Lung (tissue), 17 donors: ENCODE measurements at places on chromosomes 4 and X. TPM values are rescaled to one million over a fixed set of nuclear protein-coding genes. Genes with fewer than 3 reads are reported as not detected.

DNA sequence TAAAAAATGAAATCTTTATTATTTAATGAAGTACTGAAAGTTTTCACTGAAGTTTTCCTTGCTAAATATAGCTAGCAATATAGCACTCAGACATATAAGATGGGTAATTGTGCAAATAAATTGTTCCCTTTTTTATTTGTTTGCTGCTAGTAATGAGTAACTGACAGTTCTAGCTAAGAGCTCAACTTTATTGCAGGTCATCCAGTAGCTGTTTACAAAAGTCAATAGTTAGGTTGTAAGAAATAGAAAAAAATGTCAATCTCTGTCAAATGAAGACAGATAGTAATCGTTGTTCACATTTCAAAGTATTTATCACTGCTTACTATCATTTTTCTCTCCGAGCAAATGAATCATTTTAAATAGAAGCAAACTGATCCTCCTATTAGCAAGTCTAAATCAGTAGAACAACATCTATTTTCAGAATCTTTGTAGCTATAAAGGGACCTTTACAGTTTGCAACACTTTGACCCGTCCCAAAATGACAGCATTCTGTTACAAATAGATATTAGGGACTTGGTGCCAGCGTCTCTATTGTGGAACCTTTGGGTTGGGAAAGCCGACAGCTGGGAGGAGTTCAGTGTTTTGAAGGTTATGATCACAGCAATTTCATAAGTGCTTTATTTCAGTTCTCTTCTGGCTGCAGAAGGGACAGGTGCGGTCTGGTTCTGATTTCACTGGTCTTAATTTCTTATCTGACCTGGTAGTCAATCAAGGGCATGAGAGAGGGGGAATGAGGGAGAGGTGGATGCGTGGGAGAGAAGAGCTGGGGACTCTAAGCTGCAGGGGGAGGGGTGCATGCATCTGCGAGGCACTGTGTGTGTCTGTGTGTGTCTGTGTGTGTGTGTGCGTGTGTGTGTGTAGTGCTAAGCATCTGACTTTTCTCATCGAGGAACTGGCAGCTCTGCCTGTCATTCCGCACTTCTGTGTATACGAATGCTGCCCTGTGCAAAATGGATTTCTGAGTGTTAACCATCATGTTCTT is 227.9 kb upstream of the PITX2 start:
- no peaks in the 10 kb centered on the region for H3K4me1 ChIP-seq
- no peak for DNase-seq
- no peak overlapping the region for H3K4me3 ChIP-seq
- no peaks in the 10 kb centered on the region for H3K27me3 ChIP-seq

- no peaks in the 10 kb centered on the region for H3K27me3 ChIP-seq
- DNase-seq, result no peak
- H3K4me3 ChIP-seq, result no peak overlapping the region
Measured at GRCh38 chr4:43763029-43763610, 685.5 kb downstream of the KCTD8 start.

DNA sequence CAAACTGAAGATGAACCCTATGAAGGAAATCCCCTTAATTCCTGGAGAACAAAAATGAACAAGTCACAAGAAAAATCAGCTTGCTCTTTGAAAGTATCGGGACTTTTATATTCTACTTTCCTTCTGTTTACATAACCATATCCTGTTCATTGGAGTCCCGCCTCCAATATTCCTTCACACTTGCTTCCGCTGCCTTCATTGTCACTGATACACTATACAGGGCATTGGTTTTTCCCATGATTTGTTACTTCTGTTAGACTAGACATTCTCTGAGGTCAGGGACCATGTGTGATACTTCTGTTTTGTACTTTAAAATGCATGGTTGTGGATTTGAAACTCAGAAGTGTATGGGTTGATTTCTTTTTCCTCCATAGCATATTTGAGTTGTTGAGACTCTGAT is 18.8 kb downstream of the MCUB start:
- no peaks in the 10 kb centered on the region for H3K36me3 ChIP-seq
- H3K27me3 ChIP-seq, result no peaks in the 10 kb centered on the region
- H3K27ac ChIP-seq, result no peak overlapping the region
- no peak overlapping the region for H3K4me3 ChIP-seq
- peak; percentile 18 for DNase-seq

DNA sequence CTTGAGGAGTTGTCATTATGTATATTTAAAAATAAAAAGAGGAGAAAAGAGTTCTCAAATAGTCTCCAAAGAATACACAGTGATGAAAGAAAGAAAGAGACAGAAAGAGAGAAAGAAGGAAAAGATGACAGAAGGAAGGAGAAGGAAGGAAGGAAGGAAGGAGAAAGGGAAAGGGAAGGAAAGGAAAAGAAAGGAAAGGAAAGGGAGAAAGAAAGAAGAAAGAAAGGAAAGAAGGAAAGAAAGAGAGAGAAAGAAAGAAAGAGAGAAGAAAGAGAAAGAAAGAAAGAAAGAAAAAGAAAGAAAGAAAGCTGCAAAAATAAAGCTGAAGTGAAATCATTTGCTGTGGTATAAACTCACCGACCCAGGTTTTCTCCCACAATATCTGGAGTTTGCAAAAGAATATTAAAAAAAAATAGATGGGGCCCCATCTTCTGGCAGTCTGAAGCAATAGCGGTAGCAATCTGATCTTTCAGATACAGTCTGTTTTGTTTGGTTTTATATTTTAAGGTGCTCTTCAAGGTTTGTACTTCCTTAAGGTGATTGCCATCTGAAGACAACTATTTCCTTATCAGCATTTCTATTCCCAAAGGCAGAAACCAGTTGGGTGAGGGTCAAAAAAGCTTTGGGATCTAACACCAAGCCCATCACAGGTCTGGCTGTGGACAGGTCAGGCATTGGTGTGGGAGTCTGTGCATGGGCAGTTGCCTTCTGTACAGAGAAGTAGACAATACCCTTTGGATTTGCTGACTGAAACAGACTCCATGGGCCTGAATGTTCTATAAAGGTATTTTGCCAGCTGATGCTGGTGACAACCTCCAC is 160.4 kb downstream of the CPEB2 start:
- H3K4me3 ChIP-seq, result no peak overlapping the region
- H3K27me3 ChIP-seq, result no peaks in the 10 kb centered on the region
- no peak overlapping the region for H3K27ac ChIP-seq
- DNase-seq, result peak; percentile 54
- H3K4me1 ChIP-seq, result no peaks in the 10 kb centered on the region

DNA sequence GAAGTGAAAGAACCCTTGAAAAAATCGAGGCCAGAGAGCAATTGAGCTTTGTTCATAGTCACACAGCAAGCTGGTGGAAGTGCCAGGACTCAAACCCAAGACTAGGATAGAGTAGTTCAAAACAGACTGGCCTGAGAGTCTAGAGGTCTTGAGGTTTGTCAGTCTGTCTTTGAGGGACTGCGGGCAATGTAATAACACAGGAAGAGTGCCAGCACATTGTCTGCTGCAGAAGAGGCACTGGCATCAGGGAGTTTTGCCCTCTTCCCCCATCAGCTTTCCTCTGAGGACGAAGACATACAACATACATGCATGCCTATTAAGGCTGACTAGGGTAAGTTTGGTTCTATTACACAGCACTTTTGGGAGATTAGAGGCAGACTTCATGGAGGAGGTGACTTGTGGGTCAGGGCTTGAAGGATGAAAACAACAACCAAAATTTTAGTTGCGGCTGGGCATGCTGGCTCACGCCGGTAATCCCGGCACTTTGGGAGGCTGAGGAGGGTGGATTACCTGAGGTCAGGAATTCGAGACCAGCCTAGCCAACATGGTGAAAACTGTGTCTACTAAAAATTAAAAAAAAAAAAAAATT is 64.1 kb upstream of the LAS1L start:
- no peak for DNase-seq
- H3K4me1 ChIP-seq, result peaks cover 10% of the 10 kb centered on the region
- H3K4me3 ChIP-seq, result no peak overlapping the region
- H3K27me3 ChIP-seq, result no peaks in the 10 kb centered on the region
- H3K36me3 ChIP-seq, result no peaks in the 10 kb centered on the region
- no peak overlapping the region for H3K27ac ChIP-seq

GRCh38 chrX:119605464-119606279 is 552 bp downstream of the NKRF start:
- no peaks in the 10 kb centered on the region for H3K4me1 ChIP-seq
- H3K27me3 ChIP-seq, result no peaks in the 10 kb centered on the region
- no peaks in the 10 kb centered on the region for H3K36me3 ChIP-seq

- H3K4me1 ChIP-seq, result no peaks in the 10 kb centered on the region
- H3K4me3 ChIP-seq, result no peak overlapping the region
- peak; percentile 31 for DNase-seq
- H3K27me3 ChIP-seq, result no peaks in the 10 kb centered on the region
- peaks cover 57% of the 10 kb centered on the region for H3K36me3 ChIP-seq
Measured at GRCh38 chr4:84673475-84674240, 90.7 kb downstream of the CDS1 start.

DNA sequence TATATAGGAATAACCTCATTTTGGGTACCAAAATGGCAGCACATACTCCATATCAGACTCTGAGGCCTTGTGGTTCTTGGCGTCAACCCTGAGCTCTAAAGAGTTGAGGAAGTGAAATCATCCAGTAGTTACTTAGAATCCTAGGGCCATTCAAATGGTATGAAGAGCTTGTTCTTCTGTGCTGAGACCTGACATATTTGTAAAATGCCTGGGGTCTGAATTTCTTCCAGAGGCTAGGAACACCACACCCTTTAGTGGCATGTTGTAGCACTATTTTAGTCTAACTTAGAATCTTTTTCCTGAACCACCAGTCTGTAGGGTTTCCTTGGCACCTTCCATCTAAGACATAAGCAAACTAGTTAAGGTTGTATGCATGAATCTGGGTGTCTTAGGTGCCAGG is 18.1 kb upstream of the GDPD2 start:
- no peaks in the 10 kb centered on the region for H3K4me1 ChIP-seq
- H3K27me3 ChIP-seq, result no peaks in the 10 kb centered on the region
- no peak overlapping the region for H3K27ac ChIP-seq
- no peak overlapping the region for H3K4me3 ChIP-seq
- no peak for DNase-seq

DNA sequence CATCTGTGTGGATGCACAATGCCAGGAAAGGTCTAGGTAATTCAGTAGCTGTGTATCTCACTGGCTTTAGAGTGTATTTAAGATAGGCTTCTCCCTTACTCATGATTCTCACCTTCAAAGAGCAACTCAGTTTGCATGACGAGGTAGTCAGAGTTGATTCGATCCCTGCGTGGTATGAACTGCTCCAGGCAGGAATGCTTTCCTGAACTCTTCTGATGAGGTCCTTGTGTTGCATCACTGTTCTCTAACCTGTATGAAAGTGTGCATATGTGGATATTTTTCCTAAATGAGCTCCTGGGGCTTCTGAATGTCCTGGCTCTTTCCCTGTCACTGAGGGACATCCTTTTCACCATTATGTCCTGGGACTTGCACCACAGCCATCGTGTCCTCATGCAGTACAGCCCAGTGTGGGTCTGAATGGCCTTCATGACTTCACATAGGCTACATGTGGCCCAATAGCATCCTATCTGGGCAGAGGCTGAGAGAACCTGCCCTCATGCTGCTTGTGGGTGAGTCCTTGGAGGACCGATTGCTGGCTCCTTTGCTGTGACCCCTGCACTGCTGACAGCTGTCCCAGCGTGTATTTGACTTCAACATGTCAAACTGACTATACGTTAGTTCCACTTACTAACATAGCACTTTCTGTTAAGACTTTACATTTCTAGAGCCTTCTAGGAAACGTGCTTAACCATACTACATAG is 65.3 kb upstream of the WDR1 start:
- DNase-seq, result no peak
- H3K36me3 ChIP-seq, result no peaks in the 10 kb centered on the region
- peak overlapping the region; percentile 71 for H3K27ac ChIP-seq
- H3K27me3 ChIP-seq, result no peaks in the 10 kb centered on the region

- DNase-seq, result no peak
- no peak overlapping the region for H3K27ac ChIP-seq
- H3K4me3 ChIP-seq, result no peak overlapping the region
- H3K4me1 ChIP-seq, result no peaks in the 10 kb centered on the region
- H3K36me3 ChIP-seq, result no peaks in the 10 kb centered on the region
Measured at GRCh38 chrX:128057421-128057820, 5.2 kb upstream of the ACTRT1 start.

NOCT gene
- 4.2 TPM for total RNA-seq

CSTF2 gene
- 12.3 TPM for total RNA-seq

SYNPO2 gene
- 14.8 TPM for total RNA-seq

CXorf49 gene
- total RNA-seq, result not detected

ARSJ gene
- 20.6 TPM for total RNA-seq

CCDC110 gene
- total RNA-seq, result 1.8 TPM

XKRX gene
- total RNA-seq, result 6.9 TPM

SAGE1 gene
- total RNA-seq, result not detected
